ENCODE measurements at places on chromosomes 4 and X.

DNA sequence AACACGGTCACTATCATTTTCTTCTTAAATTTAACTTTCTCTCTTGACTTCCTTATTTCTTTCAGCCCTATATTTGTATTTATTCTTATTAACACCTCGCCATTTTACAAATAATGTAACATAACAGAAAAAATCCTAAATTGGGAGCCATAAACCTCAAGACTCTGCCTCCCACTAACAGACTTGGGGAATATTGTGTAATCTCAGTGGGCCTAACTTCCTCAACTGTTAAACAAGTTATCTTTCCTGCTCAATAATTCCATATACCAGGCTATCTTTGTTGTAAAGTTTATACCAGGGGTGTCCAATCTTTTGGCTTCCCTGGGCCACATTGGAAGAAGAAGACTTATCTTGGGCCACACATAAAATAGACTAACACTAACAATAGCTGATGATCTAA, 26.2 kb downstream of the PRSS12 start:
- DNase-seq: no peak

- no peak for DNase-seq
Observed at GRCh38 chr4:144699565-144699964, 53.6 kb downstream of the HHIP start.

DNA sequence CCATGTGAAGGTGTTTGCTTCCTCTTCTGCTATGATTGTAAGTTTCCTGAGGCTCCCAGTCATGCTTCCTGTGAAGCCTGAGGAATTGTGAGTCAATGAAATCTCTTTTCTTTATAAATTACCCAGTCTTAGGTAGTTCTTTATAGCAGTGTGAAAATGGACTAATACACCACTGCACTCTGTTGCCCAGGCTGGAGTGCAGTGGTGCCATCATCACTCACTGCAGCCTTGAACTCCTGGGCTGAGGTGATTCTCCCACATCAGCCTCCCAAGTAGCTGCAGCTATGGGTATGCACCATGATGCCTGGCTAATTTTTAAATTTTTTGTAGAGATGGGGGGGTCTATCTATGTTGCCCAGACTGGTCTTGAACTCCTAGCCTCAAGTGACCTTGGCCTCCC, 15.8 kb upstream of the IGFBP7 start:
- no peak for DNase-seq

- no peak for DNase-seq
Observed at GRCh38 chr4:109494563-109494962, 60.9 kb downstream of the SEC24B start.

DNA sequence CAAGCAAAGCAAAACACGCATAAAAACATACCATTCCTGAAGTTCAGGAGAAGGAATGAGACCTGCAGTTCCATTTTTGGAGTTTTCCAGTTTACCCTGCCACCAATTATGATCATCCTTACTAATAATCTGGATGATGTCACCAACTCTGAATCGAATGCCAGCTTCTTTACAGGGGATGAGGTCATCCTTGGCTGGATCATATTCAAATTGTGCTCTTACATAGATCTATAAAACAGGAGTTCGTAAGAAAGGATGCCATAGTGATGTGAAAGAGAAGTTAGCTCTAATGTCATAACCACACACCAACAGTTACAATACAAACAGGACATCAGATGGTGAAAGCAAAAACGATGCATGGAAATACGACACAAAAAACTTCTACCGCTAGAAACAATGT, 106.5 kb downstream of the NYX start:
- no peak for DNase-seq

GRCh38 chrX:16319929-16320328, 152.6 kb downstream of the MAGEB17 start:
- no peak for DNase-seq

DNA sequence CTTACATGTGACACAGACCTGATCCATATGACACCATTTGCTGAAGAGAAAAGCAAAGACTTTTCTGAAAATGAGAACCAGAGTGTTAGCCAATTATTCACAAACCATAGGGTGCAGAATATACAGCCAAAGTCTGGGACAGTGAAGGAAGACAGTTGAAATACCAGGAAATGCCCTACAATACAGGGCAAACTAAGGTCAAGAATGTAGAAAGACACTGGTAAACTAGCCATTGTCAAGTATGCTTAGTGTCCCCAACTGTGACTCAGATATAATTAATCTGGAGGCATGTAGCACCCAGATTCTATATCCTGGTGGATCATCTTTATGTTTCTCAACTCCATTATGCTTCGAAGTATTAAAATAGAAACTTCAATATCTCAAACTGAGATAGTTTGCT, 200.9 kb upstream of the FSTL5 start:
- DNase-seq: no peak
